ENCODE measurements at places on chromosomes 11 and 22. TPM values are rescaled to one million over a fixed set of nuclear protein-coding genes. Genes with fewer than 3 reads are reported as not detected.

LIMK2 gene
- 44.0 TPM for total RNA-seq

- no peaks in the 10 kb centered on the region for H3K27me3 ChIP-seq
- H3K27ac ChIP-seq: no peak overlapping the region
These were observed 228.2 kb upstream of the DDI1 start for GRCh38 chr11:103808252-103808651.

SLC37A2 gene
- 2.2 TPM for total RNA-seq

GRCh38 chr11:118841469-118842242 lies 42.0 kb upstream of the CXCR5 start:
- peak; percentile 59 for DNase-seq
- no peaks in the 10 kb centered on the region for H3K27me3 ChIP-seq
- H3K4me3 ChIP-seq: peak overlapping the region; percentile 66
- H3K27ac ChIP-seq: peak overlapping the region; percentile 64
- H3K36me3 ChIP-seq: no peaks in the 10 kb centered on the region
